ENCODE measurements at places on chromosomes 4 and X. TPM values are rescaled to one million over a fixed set of nuclear protein-coding genes. Genes with fewer than 3 reads are reported as not detected.
A peak's percentile ranks its signal among the peaks of the same experiment; 100 is the strongest.

GRCh38 chrX:10486373-10486772, 134.0 kb downstream of the MID1 start:
- DNase-seq = peak; percentile 63

Gene PAGE4
- not detected for total RNA-seq

Gene CACNA1F
- total RNA-seq = 0.05 TPM

DNA sequence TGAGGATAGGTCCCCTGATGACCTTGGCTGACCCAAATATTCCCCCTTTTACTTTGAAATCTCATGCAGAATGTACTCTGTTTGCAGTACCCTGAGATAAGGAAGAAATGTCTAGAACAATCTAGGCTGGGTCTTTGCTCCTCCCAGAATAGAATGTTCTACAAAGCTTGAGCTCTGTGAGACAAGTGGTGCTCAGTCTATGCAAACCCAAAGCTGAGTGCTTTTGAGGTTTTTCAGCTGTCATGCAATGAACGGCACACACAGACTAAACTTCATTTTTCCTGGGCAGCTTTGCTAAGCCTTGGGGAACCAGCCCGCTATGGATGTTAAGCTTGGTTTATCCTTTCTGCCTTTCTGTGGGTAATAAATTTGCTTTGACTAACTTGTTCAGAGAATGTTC, 513.6 kb downstream of the FAT4 start:
- DNase-seq = no peak

DNA sequence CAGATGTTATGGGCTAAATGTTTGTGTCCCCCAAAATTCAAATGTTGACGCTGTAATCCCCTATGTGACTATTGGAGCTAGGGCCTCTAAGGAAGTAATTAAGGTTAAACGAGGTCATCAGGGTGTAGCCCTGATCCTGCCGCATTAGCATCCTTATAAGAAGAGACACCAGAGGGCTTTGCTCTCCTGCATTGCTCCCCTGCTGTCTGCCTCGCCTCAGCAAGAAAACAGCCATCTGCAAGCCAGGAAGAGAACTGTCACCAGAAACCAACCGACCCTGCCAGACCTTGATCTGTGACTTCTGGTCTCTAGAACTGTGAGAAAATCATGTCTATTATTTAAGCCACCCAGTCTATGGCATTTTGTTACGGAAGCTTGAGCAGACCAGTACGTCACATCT, 331.9 kb downstream of the DCTD start:
- no peak for DNase-seq

DNA sequence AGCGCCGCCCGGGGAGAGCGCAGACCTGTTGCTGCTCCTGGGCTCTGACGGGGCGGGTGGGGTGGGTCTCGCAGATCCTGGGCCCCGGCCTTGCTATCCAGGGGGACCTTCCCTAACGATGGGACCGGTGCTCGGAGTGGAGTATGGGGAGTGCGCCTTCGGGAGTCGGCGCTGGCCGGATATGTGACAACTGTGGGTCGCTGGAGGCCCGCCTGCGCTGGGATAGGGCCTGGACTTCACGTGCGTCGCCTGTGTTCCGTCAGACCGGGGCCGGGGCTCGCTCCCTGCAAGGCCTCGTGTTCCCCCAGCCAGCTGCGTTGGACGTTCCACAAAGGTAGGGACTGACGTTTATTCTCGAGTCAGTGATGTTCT, 1.3 kb downstream of the TBL1X start:
- peak; percentile 42 for DNase-seq
